ENCODE measurements at places on chromosomes 6 and 20.

DNA sequence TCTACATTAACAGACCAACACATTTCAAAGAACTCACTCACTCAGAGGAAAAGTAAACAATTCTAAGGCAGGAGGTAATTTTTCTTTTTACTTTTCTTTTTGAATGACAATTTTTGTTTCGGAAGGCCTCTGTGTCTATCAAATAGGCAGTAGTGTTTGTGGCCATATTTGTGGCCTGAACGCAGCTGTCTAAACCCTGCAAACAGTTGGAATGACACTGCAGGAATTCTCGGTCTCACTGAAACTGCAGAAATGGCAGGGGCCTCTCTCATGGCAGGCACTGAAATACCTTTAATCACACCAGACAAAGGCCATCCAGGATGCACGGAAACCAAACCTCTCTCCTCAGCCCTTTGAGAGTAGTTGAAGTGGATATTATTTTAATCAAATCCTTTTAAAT is 30.4 kb downstream of the FYN start:
- no peak for DNase-seq

GRCh38 chr6:80460257-80460865 is 353.9 kb downstream of the BCKDHB start:
- DNase-seq, result no peak

DNA sequence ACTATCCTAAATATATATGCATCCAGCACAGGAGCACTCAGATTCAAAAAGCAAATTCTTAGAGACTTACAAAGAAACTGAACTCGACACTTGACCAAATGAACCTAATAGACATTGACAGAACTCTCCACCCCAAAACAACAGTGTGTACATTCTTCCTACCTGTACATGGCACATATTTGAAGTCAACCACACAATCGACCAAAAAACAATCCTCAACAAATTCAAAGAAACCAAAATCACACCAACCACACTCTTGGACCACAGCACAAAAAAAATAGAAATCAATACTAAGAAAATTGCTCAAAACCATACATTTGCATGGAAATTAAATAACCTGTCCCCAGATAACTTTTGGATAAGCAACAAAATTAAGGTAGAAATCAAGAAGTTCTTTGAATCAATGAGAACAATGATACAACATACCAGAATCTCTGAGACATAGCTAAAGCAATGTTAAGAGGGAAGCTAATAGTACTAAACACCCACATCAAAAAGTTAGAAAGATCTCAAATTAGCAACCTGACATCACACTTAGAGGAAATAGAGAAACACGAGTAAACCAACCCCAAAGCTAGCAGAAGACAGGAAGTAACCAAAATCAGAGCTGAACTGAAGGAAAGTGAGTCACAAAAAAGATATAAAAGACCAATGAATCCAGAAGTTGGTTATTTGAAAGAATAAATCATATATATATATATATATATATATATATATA is 12.5 kb upstream of the TREM1 start:
- no peak for DNase-seq

DNA sequence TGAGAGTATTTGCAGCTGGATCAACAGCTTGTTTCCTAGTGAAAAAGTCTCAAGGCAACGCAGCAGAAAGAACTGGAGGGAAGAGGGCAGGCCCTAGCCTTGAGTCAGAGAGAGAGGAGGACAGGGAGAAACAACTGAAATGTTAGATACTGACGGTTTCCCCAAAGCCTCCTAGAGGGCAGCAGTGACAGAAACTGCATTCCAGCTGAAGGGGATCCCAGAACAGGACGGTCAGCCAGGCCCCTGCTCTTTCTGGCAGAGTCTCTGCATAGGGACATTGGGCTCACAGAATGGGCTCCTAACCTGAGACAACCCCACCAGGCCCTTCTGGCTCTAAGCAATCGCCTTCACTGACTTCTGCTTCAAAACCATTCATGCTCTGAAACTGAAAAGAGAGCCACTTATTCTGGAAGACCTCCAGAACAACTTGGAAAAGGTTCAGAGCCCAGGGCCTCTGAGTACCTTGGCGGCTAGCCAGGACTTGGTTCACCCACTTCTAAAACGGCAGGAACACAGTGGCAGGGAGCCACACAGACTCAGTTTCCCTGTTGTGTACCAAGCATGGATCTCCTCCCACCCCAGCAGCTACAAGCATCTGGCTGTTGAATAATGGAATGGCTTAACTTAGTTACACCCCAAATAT is 72.9 kb downstream of the PSMB1 start:
- no peak for DNase-seq

DNA sequence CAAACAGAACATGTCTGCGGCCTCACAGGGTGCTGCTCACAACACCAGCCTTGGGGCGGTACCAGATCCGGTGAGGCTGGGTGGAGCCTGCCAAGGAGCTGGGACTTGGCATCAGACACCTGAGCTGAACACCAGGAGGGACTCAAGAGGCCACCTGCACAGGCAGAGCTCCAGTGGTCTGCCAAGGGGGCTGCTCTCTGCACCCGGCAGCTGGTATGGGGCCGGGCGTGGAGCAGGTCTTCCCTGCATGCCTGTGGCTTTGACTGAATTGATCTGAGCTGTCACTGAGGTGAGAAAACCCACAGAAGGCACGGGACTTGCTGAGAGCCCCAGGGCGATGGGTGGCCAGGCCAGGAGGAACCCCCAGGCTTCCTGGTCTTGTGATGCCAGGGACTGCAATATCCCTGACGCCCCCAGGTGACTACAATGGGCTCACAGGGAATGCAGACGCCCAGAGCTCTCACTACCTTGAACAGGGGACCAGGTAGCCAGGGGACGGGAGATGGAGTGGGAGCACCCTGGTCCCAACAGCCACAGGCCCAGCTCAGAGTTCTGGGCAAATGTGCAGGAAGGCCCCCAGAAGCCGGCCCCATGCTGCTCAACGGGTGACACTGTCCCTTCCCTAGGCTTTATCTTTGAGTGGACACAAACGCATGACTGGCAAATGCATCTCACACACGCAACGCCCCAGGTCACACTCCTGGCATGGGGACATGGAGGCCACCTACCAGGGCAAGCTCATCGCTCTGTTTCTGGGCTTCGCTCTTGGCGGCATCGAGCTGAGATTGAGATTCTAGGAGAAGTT is 48.2 kb downstream of the DSTN start:
- no peak for DNase-seq

DNA sequence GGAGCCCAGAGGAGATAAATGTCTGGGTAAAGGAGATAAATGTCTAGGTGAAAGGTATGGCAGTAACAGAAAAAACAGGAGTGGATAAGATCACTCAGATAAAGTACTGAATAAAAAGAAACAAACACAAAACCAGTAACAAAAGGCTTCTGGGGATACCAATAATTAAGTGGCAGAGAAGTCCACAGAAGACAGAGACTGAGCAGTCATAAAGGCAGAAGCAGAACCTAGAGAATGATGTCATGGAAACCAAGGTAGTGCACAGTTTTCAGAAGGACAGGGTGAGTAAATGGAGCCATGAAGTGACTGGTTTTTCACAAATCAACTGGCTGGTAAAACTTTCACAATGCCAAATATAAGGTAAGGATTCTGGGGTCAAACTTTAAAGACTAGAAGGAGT is 80.9 kb upstream of the PLN start:
- DNase-seq, result no peak

- DNase-seq, result no peak
Observed at GRCh38 chr6:26307850-26308249, 57.1 kb upstream of the BTN3A2 start.

DNA sequence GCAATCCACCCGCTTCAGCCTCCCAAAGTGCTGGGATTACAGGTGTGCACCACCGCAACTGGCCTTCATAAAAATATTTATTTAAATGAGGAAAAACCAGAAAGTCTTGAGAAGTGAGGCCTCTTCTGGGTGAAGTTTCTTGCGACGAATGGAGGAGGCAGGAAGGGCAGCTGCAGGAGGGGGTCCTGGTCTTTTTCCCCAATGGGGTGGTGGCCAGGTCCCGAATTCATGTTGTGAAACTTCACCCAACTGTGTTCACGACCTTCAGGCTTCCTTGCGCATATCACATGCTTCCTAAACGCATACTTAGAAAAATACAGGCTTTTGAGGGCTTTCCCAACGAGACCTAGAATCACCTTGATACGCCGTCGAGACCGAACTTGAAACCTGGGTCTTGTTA is 145.1 kb downstream of the CDH4 start:
- no peak for DNase-seq

GRCh38 chr6:169963581-169964297 is 212.3 kb downstream of the ERMARD start:
- DNase-seq, result no peak

- no peak for DNase-seq
Observed at GRCh38 chr6:25064006-25064405, 128.2 kb upstream of the RIPOR2 start.
